ENCODE measurements at places on chromosomes 16 and 17. TPM values are rescaled to one million over a fixed set of nuclear protein-coding genes. Genes with fewer than 3 reads are reported as not detected.

DNA sequence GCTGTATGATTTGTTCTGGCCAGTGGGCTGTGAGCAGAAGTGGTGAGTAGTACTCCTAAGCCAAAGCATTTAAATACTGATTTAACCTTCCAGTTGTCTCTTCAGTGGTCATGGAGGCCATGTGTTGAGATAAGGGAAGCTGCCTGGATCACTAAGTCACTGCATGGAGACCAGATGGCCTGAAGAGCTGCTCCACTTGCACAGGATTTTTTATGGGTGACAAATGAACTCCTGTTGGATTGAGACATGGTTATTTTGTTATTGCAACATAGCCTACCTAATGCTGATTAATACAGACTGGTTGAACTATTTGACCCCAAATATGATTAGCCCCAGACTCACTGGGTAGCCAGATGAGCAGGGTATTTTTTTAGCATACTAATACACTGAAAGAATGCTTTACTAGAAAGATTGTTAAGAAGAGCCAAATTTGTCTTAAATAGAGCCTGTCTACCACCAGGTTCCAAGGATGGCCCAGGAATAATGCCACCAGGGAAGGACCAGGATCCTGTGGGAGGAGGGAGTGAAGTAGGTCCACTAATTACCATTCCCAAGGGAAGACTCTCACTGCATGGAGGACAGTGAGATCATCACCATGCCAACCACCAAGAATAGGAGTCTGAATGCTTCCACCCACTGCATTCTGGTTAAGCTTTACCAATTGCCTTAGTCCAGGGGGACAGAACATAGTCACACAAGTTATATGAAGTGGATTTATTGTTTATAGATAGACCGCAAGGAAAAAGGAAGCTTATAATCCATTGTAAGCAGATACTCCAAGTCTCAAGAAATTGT, 187.4 kb upstream of the IRX6 start:
- no peak overlapping the region for H3K4me3 ChIP-seq
- peaks cover 23% of the 10 kb centered on the region for H3K27me3 ChIP-seq
- H3K27ac ChIP-seq = no peak overlapping the region
- no peaks in the 10 kb centered on the region for H3K4me1 ChIP-seq
- no peak for DNase-seq

GRCh38 chr17:19737305-19738072, 10.6 kb downstream of the ALDH3A1 start:
- H3K36me3 ChIP-seq = no peaks in the 10 kb centered on the region
- H3K27ac ChIP-seq = no peak overlapping the region
- DNase-seq = no peak
- no peak overlapping the region for H3K4me3 ChIP-seq
- no peaks in the 10 kb centered on the region for H3K4me1 ChIP-seq

TBC1D3D gene
- total RNA-seq = 1.0 TPM

G6PC1 gene
- total RNA-seq = not detected

GRCh38 chr16:70294385-70295025, 4.5 kb upstream of the DDX19B start:
- H3K27me3 ChIP-seq = no peaks in the 10 kb centered on the region
- no peak overlapping the region for H3K27ac ChIP-seq
- no peak overlapping the region for H3K4me3 ChIP-seq

DNA sequence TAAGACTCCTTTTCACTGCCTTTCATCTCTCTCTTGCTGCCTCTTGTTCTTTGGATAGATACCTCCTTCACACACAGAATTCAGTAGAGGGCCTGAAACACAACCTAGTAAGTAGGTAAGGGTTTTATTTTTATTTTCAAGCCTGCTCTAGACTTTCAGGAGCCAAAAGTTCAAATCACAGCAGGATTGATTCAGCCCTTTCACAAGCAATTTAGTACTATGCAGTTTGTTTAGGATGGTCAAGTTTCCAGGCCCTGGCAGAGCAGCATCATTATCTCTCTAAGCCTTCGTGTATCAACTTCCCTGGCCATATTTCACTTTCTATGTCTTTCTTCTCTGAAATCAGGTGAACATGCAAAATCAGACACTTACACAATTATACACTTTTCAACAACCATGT, 148.8 kb upstream of the CORO6 start:
- no peak overlapping the region for H3K4me3 ChIP-seq
- no peak for DNase-seq
- no peak overlapping the region for H3K27ac ChIP-seq
- H3K36me3 ChIP-seq = no peaks in the 10 kb centered on the region
- H3K4me1 ChIP-seq = peaks cover 2% of the 10 kb centered on the region

DNA sequence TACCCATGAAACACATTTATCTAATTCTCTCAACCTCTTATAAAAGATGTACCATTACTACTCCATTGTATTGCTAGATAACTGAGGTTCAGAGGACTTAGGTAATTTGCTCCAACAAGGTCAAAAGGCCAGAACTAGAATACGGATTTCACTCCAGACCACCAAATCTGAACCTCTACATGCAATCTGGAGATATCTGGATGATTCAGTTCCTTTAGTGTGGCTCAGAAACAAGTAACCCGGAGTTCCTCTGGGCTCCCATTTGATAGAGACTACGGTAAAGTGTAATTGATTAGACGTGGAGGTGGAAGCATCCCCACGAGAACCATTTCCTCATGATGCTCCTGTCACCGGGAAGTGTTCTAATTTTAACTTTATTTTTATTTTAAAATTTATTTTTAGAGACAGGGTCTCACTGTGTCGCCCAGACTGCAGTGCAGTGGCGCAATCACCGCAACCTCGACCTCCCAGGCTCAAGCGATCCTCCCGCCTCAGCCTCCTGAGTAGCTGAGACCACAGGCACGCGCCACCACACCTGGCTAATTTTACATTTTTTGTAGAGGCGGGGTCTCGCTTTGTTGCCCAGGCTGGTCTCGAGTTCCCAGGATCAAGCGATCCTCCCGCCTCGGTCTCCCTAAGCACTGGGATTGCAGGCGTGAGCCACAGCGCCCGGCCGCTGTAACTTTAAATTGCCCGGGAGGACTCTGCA, 608 bp upstream of the COX10 start:
- peak overlapping the region; percentile 97 for H3K4me3 ChIP-seq
- peaks cover 15% of the 10 kb centered on the region for H3K36me3 ChIP-seq
- H3K4me1 ChIP-seq = peaks cover 32% of the 10 kb centered on the region
- H3K27me3 ChIP-seq = no peaks in the 10 kb centered on the region
- peak overlapping the region; percentile 97 for H3K27ac ChIP-seq

- peaks cover 47% of the 10 kb centered on the region for H3K27me3 ChIP-seq
- no peak overlapping the region for H3K4me3 ChIP-seq
- H3K4me1 ChIP-seq = no peaks in the 10 kb centered on the region
- DNase-seq = no peak
Measured at GRCh38 chr16:22139008-22139407, 23.3 kb upstream of the SDR42E2 start.

GRCh38 chr17:2181206-2181896, 122.2 kb downstream of the SMG6 start:
- no peaks in the 10 kb centered on the region for H3K27me3 ChIP-seq
- no peak for DNase-seq
- H3K4me3 ChIP-seq = no peak overlapping the region
- H3K4me1 ChIP-seq = peaks cover 72% of the 10 kb centered on the region
- H3K27ac ChIP-seq = peak overlapping the region; percentile 99
- peaks cover 20% of the 10 kb centered on the region for H3K36me3 ChIP-seq

KRT27 gene
- total RNA-seq = not detected

- no peaks in the 10 kb centered on the region for H3K36me3 ChIP-seq
- H3K4me1 ChIP-seq = peaks cover 19% of the 10 kb centered on the region
- H3K4me3 ChIP-seq = no peak overlapping the region
- DNase-seq = no peak
Measured at GRCh38 chr17:57747221-57748017, 2.3 kb upstream of the CCDC182 start.

DNA sequence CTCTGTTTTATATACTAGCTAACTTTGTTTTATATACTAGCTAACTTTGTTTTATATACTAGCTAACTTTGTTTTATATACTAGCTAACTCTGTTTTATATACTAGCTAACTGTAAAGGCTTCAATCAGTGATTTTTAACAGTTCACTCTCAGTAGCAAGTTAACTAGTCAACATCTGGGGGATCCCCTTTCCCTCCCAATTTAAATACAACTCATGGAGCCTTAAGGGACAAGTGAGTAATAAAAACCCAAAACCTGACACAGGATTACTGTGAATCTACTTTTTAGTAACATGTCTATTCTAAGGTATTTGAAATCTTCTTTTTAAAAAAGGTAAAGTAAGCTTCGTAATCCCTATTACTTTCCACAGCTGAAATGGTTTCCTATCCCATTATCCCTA, 32.2 kb downstream of the FAM222B start:
- H3K27ac ChIP-seq = peak overlapping the region; percentile 64
- no peaks in the 10 kb centered on the region for H3K27me3 ChIP-seq
- H3K4me3 ChIP-seq = no peak overlapping the region
- DNase-seq = no peak
- H3K36me3 ChIP-seq = peaks cover 3% of the 10 kb centered on the region
- H3K4me1 ChIP-seq = peaks cover 37% of the 10 kb centered on the region

- no peak overlapping the region for H3K27ac ChIP-seq
- no peaks in the 10 kb centered on the region for H3K4me1 ChIP-seq
- no peak for DNase-seq
- H3K27me3 ChIP-seq = no peaks in the 10 kb centered on the region
- H3K4me3 ChIP-seq = no peak overlapping the region
Measured at GRCh38 chr16:55543472-55543871, 23.0 kb upstream of the CAPNS2 start.

DNA sequence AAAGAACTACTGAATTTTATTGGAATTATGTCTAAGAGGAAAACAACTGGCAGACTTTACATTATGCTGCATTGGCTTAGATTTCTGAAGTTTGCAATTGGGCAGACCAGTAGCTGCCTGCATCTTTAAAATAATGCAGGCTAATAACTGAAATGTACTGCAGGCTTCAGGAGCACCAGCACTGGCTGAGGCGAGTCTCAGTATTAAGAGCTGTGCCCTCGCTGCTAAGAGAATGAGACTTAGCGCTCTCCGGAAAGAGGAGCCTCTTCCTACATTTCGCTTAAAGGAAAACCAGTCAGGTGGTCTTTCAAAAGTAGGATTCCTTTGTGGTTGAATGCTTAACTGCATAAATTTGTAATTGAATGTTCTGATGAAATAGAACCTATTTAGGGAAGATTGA, 885 bp downstream of the CNTNAP4 start:
- no peak for DNase-seq
- H3K27ac ChIP-seq = no peak overlapping the region
- peaks cover 27% of the 10 kb centered on the region for H3K27me3 ChIP-seq
- peaks cover 1% of the 10 kb centered on the region for H3K4me1 ChIP-seq
- no peak overlapping the region for H3K4me3 ChIP-seq
- no peaks in the 10 kb centered on the region for H3K36me3 ChIP-seq

HES7 gene
- total RNA-seq = 0.45 TPM

DNA sequence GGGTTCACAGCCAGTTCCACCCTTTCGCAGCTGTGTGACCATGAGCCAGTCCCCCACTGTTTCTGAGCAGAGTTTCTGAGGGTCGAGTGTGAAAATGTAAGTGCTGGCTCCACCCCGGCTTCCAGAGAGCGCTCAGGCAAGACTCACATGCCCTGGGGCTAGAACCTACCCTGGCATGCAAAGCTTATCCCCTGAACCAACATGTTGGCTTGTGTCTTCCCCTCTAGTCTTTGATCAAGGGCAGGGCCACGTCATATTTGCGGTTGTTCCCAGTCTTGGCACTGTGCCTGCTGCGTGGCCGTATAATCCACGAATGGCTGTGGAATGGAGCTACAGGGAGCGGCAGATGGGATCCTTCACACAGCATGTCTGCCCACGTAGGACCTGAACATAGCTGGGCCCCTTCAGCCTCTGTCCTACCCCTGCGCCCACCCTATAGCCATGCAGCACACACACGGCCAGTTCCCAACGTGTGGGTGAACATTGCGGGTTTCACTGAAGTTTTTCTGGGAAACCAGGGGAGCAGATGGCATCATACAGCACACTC, 84.8 kb downstream of the MRM1 start:
- H3K27ac ChIP-seq = no peak overlapping the region
- no peaks in the 10 kb centered on the region for H3K36me3 ChIP-seq
- no peak overlapping the region for H3K4me3 ChIP-seq
- no peak for DNase-seq
- H3K4me1 ChIP-seq = no peaks in the 10 kb centered on the region
- peaks cover 45% of the 10 kb centered on the region for H3K27me3 ChIP-seq

REXO5 gene
- total RNA-seq = 5.0 TPM

Data from mesothelial cell of epicardium (in vitro differentiated cells).